CD8-positive, alpha-beta T cell (primary cell): ENCODE measurements at places on chromosomes 11 and 22.

- DNase-seq, result peak; percentile 15
Measured at GRCh38 chr11:18527512-18527911, 770 bp upstream of the TSG101 start.

DNA sequence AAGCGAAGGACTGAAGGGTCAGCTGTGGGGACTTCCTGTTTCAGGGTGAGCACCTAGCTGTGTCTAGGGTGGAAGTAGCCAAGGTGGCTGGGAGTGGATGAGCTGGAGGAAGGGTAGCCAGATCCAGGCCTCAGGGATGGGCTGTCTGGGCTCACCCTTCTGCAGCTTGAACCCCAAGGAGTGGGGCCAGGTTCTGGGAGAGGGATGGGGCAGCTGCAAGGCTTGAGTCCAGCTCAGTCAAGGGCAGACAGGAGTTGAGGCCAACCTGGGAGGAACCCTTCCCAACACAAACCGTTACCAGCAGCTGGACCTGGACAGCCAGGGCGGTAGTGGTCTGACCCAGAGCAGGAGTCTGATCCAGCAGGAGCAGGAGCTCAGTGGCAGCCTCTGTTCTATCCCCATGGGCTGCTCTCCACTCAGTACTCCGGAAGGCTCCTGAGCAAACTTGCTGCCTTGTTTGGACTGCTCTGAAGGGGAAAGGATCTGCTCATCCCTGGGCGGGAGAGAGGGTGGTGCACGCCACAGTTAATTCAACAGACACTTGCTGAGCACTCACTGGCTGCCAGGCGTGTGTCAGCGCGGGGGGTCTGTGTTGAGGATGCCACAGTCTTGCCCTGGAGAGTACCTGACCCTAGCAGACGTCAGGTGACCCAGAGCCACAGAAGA is 53.8 kb upstream of the THY1 start:
- no peak for DNase-seq

GRCh38 chr22:24181088-24181995 is at the start of gene SUSD2:
Gene SUSD2 (plus strand): TSS chr22:24181487. CDS start chr22:24181520, 33 bp downstream.
- DNase-seq, result no peak

DNA sequence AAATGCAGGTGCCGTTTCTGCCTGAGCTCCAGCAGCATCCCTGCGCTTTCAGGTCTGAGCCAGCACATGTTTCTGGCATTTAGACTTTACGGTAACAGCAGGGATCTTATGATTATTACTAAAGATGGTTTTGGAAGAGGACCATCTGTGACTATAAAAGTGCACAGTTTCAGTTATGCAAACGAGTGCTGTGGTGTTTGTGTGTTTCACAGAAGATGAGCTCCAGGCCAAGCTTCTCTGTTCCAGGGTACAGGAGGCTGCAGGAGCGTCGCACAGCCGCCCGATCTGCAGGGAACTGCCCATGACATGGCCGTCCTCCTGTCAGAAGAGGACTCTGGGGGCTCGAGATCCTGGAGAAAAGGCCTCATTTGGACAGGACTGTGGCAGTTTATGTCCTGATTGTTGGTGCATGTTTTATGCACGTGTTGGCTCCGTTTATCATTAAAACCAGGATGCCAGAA is 297.3 kb downstream of the TBC1D22A start:
- DNase-seq, result no peak

DNA sequence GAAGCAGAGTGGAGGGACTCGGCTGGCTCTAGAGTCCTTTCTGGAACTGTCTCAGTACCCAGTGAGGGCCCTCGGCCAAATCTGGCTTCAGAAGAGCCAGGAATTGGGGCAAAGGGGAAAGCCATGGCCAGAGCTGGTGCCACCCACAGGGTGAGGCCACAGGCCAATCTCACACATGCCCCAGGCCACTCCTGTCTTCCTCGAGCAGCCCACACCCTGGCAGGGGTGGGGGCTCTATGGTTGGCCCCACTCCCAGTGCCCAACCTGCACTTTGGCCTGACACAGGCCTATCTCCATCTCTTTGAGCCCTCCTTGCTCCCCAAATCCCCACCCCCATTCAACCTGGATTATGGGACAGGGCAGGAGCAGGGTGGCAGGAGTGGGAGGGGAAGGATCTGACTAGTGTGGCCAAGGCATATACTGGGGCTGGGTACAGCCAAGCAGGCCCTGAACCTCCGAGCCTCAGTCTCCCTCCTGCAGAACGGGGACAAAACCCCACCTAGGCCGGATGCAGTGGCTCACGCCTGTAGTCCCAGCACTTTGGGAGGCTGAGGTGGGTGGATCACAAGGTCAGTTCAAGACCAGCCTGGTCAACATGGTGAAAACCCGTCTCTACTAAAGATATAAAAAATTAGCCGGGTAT is 6.9 kb downstream of the TST start:
- DNase-seq, result no peak

DNA sequence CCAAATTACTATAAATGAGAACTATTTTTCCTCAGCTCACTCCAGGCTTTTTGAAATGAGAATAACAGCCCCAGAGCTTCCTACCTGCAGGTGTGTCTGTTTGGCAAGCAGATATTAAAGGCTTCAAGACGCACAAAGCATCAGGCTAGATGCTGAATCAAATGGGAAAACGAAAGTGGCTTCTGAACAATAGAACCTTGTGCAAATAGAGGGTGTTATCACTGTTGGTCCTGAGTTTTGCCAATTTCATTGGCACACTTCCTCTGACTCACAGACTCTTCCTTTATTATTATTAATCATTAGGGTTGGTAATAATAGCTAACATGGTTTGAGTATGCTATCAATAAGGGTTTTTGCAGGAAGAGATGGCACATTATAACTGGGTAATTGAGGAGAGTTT is 13.4 kb downstream of the SYT13 start:
- no peak for DNase-seq

- DNase-seq, result no peak
Measured at GRCh38 chr11:110124605-110125004, 31.4 kb downstream of the ZC3H12C start.

- no peak for DNase-seq
Measured at GRCh38 chr11:38402063-38402462, 1804.0 kb upstream of the RAG2 start.

GRCh38 chr11:121389651-121390050 is 62.5 kb upstream of the SORL1 start:
- DNase-seq, result no peak

GRCh38 chr11:59857439-59858434 is 8.6 kb downstream of the TCN1 start:
- peak; percentile 22 for DNase-seq

GRCh38 chr11:128304666-128305485 is 282.5 kb downstream of the ETS1 start:
- no peak for DNase-seq

- no peak for DNase-seq
Measured at GRCh38 chr22:33447733-33448132, 389.6 kb upstream of the SYN3 start.

DNA sequence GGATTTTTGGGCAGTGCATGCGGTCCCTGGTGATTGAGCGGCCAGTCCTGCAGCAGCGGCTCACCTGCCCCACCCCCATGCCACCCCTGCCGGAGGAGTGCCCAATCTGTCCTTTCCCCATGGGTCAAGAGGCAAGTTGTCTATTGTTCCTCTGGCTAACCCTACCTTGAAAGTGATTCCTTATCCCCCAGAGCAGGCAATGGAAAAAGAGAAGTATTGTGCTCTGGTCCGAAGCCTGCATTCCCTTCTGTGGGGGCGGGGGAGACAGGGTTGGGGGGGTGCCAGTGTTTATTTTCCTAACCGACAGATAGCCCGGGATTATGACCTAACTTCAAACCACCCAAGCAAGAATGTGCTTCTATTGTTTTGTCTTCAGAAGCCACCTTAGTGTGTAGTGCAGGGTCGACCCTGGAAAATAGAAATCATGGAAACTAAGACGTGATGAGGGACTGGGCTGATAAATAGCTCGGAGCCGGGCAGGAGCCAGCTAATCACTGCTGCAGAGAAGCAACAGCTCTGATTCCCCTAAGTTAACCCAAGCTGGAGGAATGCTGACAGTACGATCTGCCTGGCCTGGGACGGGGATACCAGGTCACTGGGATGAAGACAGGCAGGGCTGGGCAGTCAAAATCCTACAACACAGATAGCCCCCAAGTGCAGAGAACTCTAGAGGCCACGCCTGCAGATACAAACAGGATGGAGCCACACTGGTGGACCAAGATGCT is 38.7 kb upstream of the ATXN10 start:
- DNase-seq, result no peak

DNA sequence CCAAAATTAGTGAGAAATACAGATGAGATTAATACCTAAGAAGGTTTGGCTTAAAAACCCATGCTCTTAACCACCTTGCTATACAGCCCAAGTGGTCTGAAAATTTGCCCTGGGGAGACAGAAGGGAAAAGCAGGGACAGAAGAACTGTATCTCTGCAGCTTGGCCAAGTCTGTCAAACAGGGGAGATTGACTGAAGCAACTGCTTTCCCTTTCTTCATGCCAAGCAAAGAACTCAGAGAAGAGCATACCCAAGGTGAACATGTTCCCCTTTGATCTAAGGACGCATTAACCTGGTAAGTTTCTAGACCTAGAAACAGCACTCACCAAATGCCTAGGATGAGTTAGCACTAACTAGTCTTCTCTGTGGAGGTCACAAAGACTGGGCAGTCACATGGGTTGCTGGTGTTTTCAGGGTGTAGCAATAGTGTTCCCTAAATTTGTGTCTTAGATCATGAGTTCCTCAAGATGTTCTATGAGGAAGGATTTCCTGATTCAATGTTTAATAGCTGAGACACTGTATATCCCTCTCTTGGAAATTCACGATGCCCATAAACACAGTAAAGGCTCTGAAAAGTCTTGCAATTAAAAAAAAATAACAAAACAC is 75.6 kb upstream of the GRAMD1B start:
- DNase-seq, result no peak

DNA sequence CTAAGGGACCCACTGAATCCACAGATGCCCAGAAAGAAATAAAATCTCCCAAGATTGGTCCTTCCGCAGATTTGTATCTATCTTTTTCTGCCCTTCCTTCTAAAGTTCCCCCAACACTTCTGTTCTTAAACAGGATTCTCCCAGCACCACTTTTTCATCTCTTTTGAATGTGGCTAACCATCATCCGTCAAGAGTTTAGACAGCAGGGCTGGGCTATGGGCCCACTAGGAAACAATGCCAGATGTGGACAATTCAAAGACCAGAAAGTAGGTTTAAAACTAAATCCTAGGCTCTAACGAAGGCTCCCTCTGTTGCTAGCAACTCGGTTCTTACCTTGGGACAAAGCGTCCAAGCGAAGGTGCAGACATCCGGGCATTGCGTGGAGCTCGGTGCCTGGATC is 100.0 kb downstream of the AMBRA1 start:
- DNase-seq, result no peak

DNA sequence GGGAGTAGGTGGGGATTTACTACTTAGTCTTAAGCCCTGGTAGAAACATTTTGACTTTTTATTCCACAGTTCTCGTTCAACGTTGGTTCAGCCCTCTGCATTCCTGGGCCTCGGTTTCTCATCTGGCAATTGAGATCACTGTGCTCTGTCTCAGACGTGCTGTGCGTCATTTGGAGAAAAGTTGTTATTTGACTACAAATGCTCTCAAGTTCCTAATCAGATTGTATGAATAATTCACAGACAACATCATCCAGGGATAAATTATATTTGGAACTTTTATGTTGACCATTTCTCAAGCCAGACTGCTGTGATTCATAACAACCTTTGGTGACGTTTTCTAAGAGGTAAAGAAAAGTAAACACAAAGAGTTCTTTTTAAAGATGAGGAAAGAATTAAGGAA is 69.2 kb downstream of the BLID start:
- no peak for DNase-seq

GRCh38 chr11:86171627-86172026 is 72.9 kb upstream of the EED start:
- no peak for DNase-seq

GRCh38 chr11:61139387-61139786 is 21.8 kb downstream of the VPS37C start:
- no peak for DNase-seq

GRCh38 chr22:32606181-32606580 is 131.6 kb downstream of the FBXO7 start:
- DNase-seq, result no peak

- no peak for DNase-seq
Measured at GRCh38 chr22:43118024-43118849, 7.7 kb downstream of the BIK start.

- DNase-seq, result no peak
Measured at GRCh38 chr22:39994566-39995392, at the start of gene FAM83F. Gene FAM83F (plus strand): TSS chr22:39994954. CDS start chr22:39995043, 89 bp downstream.

DNA sequence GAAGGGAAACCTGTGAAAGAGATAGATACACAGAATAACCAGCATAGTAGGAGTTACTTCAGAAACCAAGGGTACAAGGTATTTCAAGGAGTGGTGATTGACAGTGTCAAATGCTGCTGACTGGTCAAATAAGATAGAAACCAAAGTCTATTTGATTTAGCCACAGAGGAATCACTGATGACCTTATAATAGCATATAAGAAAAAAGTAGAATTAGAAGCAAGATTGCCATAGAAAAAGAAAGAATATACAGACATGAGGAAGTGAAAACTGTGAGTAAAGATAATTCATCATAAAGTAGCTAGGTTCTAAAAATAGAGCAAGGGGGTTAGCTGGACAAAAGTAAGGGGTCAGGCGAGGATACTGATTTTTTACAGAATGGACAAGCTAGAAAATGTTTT is 14.2 kb downstream of the ZBTB44 start:
- no peak for DNase-seq

DNA sequence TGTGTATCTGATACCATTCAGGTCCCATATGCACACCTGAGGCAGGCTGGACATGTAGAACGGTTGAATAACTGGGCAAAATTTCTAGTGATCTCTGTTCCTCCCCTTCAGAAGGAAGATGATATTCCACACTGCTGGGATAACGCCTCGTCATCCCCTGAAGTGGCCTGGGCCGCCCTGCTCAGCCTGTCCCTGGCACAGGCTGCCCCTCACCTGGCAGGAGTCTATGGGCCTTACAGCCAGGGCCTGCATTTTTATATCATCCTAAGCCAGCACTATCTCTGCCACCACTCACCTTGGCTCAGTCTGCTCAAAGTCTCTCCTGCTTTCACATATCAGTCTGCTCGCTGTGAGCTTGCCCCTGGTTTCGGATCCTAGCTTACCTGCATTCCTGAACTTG is 209.2 kb downstream of the CSNK2A3 start:
- no peak for DNase-seq

DNA sequence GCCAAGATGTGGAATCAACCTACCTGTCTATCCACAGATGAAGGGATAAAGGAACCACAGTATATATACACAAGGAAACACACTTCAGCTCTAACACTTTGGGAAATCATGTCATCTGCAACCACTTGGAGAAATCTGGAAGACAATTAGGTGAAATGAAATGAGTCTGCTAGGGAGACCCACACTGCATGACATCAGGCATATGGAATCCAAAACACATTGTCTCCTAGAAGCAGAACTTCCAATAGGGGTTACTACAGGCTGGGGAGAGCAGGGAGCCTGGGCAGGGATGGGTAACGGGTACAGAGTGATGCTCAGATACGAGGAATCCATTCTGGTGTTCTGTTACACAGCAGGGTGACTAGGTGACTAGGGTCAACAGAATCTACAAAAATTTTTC is 18.3 kb downstream of the RGL4 start:
- no peak for DNase-seq

DNA sequence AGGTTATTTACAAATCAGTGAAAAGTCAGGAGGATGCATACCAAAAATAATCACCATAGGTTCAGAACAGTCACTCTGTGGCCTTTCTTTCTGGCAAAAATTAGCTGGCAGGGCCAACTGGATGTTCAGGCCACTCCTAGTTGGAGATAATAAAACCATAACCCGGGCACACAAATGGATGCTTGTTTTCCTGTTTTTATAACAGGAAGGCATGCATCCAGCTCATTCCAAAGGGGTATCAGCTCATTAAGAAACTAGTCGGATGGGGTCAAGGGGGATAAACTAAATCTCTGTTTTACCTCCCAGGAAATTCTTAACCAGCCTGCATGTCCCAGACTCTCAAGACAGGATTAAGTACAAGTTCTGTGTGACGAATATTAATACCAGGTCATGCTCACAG is 81.0 kb downstream of the FBXO7 start:
- DNase-seq, result no peak
